ENCODE measurements at places on chromosomes 13 and 19. TPM values are rescaled to one million over a fixed set of nuclear protein-coding genes. Genes with fewer than 3 reads are reported as not detected.

VSTM1 gene
- not detected for total RNA-seq

SLC17A7 gene
- total RNA-seq = 1.4 TPM

PALM gene
- total RNA-seq = 52.9 TPM

FXYD1 gene
- 44.2 TPM for total RNA-seq

KIR2DL1 gene
- not detected for total RNA-seq

SMIM24 gene
- total RNA-seq = not detected

ZNF227 gene
- total RNA-seq = 23.4 TPM

RNASEH2A gene
- 10.4 TPM for total RNA-seq

RNF17 gene
- total RNA-seq = not detected

HNRNPM gene
- total RNA-seq = 125 TPM

FAM124A gene
- total RNA-seq = 2.1 TPM

DMWD gene
- 38.1 TPM for total RNA-seq

KLK3 gene
- not detected for total RNA-seq

ATXN8OS gene
- not detected for total RNA-seq

ARID3A gene
- total RNA-seq = 5.2 TPM

KIRREL2 gene
- total RNA-seq = 0.51 TPM

ZNF66 gene
- 8.4 TPM for total RNA-seq

TTYH1 gene
- 15.0 TPM for total RNA-seq

SIGLEC5 gene
- not detected for total RNA-seq

ATP4A gene
- total RNA-seq = not detected

CYP4F8 gene
- not detected for total RNA-seq

SYDE1 gene
- total RNA-seq = 15.3 TPM

ATP12A gene
- 0.21 TPM for total RNA-seq

TMPRSS9 gene
- 0.31 TPM for total RNA-seq

JAK3 gene
- total RNA-seq = 4.6 TPM

CARS2 gene
- 77.1 TPM for total RNA-seq

ZSCAN4 gene
- not detected for total RNA-seq

MYO9B gene
- 24.1 TPM for total RNA-seq

CPT1C gene
- 5.1 TPM for total RNA-seq

ZBTB32 gene
- not detected for total RNA-seq

RUVBL2 gene
- total RNA-seq = 96.6 TPM

TLE6 gene
- total RNA-seq = 0.82 TPM

TTC9B gene
- not detected for total RNA-seq

TRPC4 gene
- total RNA-seq = 2.1 TPM

TPTE2 gene
- not detected for total RNA-seq

TMIGD2 gene
- not detected for total RNA-seq

PLK5 gene
- 0.51 TPM for total RNA-seq

DHDH gene
- total RNA-seq = not detected

TEKTIP1 gene
- not detected for total RNA-seq

CGB7 gene
- total RNA-seq = 0.21 TPM

SCN1B gene
- 12.9 TPM for total RNA-seq

ZFP28 gene
- total RNA-seq = 19.9 TPM

RNF113B gene
- total RNA-seq = not detected

ODAD3 gene
- not detected for total RNA-seq

LPAR6 gene
- total RNA-seq = 54.1 TPM

CEACAM20 gene
- total RNA-seq = not detected

PSG3 gene
- total RNA-seq = not detected

All from tongue (tissue), 3 donors.